ENCODE measurements at places on chromosomes 5 and 9.

DNA sequence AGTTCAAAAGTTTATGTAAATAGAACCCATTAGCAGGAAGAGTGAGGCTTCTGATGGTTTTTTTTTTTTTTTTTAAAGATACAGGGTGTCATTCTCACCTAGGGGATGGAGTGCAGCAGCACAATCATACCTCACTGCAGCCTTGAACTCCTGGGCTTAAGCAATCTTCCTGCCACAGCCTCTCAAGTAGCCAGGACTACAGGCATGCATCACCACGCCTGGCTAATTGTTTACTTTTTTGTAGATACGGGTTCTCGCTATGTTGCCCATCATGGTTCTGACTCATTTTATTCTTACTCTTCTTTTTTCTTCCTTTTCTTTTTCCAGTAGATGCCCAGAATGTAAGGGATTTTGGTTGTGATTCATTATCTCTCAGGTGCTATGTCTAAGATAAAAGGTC is 201.1 kb downstream of the NNT start:
- no peak for DNase-seq

- no peak for DNase-seq
These were observed 59.6 kb upstream of the C5orf58 start for GRCh38 chr5:170173227-170173626.

DNA sequence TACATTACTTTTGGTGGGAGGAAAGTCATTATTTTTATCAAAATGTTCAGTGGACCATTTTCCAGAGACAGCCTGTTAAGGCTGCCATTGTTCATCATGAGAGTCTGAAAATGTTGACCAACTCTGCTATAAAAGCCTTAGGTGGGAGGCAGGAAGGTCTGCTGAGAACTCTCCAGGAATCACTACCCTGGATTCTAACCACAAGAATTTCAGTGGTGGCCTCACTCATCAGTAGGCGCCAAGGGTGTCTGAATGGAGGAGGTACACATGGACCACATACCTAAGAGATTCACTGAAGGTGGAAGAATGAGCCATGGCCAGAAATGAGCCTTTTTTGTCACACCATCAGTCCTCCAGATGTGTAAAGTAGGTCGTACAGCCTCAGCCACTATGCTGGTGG is 21.0 kb upstream of the TLX3 start:
- DNase-seq: no peak

- no peak for DNase-seq
These were observed 368.4 kb downstream of the MAN2A1 start for GRCh38 chr5:110058175-110058574.

GRCh38 chr9:106119176-106119575 is 424.8 kb downstream of the TMEM38B start:
- no peak for DNase-seq

DNA sequence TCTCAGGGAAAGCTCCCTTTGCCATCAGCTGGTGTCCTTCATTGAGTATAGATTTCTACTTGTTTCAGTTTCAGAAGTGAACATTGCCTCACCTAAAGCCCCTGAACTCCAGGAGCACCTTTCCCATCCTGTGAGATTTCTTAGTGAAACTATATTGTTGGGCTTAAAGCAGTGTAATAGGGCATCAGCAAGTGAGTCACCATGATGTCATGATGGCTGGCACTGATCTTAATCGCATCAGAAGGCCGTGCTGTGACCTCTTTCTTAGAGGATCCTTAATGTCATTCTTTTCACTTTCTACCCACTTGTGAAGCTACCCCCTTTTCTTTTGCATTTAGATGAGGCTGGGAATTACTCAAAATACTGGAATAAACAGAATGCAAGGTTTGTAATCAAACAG is 401.3 kb downstream of the MTRR start:
- DNase-seq: no peak

Data from femur (tissue), 1 donor.